Stimulated activated CD4-positive, alpha-beta T cell treated with anti-CD3 and anti-CD28 coated beads, Interleukin-4, amount 100 ng/mL, for 1 hour (primary cell): ENCODE measurements at places on chromosomes 5 and 9.

DNA sequence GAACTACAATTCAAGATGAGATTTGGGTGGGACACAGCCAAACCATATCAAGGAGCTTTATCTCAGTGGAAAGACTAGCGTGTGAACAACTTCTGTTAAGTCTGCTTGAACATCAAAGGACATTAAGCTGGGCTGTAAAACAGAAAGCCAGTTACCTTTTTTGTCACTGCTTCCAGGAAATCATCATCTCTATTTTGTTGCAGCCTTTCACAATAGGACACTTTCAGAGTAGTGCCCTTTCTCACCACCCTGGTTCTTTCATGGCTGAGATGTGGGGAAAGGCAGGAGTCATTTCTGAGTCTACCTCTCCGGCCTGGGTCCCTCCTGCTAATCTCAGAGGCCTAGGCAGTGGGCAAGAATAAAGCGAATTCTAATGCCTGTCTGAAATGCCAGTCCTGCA is 96.2 kb upstream of the PPP1R2B start:
- DNase-seq: no peak

GRCh38 chr5:115849258-115849798 is 7.6 kb downstream of the AP3S1 start:
- DNase-seq: no peak

DNA sequence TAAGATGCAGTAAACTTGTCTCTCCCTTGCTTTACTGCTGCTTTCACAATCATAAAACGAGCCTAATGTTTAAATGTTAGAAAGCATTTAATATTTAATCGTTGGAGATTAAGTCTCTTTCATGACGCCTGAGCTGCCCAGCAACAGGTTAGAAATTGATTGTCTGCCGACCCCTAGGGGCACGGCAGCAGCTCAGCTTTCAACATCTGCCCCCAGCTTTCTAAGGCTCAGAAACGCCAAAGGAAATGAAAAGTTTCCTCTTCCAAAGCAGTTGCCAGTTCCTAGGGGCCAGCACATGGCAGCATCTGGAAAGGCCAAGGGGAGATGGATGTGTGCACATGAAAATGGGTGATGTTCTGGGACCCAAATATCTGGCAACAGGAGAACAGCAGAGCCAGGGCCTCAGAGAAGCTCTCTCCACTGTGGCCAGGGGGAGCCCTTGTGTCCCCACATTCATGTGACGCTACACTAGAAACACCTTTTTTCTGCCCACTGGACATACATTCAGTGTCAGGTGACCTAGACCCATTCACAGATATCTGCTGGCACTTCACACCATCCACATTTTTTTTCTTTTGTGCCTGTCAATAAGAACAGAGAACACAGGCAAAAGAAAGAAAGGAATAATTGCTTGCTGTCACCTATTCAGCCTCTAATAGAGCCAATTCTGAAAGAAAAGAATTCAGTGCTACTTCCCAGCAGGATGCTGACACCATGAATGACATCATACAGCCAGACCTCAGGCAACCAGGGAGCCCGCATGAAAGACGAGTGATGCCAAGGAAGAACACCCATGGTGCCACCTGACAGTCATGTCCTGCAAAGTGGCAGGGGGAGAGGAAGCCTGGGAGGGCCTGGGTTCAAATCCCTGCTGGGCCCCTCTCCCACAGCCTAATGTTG is 205.0 kb upstream of the TAS2R1 start:
- DNase-seq: no peak

DNA sequence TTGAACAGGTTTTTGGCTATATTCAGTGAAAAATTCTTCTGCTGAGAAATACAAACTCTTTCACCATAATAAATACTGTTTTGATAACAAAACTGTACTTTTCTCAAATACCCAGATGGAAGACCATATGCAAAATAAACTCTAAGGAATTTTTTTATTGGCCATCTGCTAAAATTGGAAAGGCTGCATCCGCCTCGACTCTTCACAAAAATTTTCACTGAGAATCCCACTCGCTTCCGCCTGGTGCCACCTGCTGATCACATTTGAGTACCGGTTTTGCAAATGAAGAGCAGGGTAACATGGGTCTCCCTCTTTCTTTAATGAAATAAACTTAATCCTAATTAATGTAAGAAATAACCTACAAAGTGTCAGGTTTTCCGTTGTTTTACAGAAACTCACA is 76.4 kb downstream of the TTLL11 start:
- no peak for DNase-seq

DNA sequence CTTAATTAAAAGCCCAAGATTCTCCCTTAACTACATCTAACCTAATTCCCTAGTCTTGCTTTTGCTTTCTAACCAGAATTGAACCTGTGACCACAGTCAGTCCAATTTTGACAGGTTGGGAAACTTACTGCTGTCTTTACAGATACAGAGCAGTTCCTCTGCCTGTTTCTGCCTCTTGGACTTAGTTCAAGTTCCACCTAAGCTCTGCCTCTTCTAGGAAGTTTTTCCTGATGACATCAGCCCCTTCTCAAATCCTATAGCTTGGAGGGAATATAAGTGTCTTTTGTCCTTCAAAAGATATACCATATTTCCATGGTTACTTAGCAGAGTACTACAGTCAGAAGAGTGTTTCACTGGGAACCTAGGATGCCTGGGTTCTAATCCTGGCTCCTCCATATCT is 31.7 kb downstream of the BRINP1 start:
- DNase-seq: no peak

- DNase-seq: no peak
These were observed 16.0 kb upstream of the GLRX start for GRCh38 chr5:95838556-95838955.

GRCh38 chr9:127968042-127968441 is 12.7 kb downstream of the EEIG1 start:
- peak; percentile 60 for DNase-seq

DNA sequence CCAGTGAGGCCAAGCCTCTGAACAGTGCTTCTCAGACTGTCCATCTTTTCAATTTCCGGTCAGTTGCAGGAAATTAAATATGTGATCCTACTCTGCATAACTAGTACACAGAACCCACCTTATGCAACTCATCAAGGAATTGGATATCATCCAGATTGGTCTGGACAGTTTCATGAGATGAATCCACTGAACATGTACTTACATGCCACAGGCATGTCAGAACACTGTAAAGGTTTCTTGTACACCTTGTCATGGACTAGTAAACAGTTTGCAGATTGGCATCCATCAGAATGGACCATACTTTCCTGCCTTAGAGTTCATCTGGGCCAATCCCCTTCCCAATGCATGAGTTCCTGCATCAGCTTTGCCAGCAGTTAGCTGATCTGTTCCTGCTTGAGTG is 30.4 kb downstream of the GARNL3 start:
- no peak for DNase-seq

GRCh38 chr5:35046774-35047173 is 975 bp downstream of the AGXT2 start:
- no peak for DNase-seq

GRCh38 chr5:38532165-38532669 is 24.2 kb downstream of the LIFR start:
- DNase-seq: no peak

- DNase-seq: no peak
These were observed 6.5 kb upstream of the MAT2B start for GRCh38 chr5:163498886-163499285.

- no peak for DNase-seq
These were observed 80.8 kb downstream of the ZNF618 start for GRCh38 chr9:113956901-113957300.

GRCh38 chr5:58849921-58850667 is 267.2 kb downstream of the RAB3C start:
- no peak for DNase-seq

DNA sequence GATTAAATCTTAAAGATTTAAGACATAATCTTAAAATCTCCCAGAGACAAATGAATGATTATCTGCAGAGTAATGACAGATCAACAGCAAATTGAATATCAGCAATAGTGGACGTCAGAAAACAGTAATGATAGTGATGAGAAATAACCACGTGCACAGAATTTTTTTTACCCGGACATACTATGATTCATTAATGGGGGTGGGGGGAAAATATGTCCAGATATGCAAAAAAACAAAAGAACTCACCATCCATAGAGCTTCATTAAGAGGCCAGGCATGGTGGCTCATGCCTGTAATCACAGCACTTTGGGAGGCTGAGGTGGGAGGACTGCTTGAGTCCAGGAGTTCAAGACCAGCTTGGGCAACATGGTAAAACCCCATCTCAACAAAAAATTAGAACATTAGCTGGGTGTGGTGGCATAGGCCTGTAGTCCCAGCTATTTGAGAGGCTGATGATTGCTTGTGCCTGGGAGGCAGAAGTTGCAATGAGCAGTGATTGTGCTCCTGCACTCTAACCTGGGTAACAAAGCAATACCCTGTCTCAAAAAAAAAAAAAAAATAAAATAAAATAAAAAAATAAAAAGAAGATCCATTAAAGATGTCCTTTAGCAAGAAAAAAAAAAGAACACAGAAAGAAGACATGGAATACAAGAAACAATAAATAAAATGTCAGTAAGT is 30.9 kb upstream of the SHOC1 start:
- DNase-seq: no peak

DNA sequence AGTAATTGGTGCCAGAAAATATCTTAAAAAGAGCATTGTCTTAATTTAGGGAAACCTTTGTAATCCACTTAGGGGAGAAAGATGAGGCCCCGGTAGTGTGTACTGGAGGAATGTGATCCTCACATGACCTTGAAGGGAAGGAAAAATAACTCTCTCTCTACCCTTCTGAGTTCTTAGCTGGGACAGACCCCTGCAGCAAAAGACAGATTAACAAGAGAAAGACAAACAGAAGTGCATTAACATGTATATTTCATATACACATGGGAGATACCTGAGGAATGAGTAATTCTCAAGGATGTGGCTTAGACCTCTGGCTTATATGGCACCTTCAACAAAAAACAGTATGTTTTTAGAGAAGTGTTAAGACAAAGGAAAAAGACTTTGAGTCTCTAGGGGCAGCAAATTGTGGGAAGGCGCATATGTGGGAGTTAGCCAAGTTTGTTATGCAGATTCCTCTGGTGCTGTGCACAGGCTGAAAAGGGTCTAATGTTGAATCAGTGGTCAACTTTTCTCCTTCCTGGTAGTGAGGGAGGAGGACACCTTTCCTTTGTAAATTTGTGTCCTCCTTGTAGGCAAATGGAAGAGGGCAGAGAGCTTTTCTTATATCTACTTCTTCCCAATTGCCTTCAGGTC is 138.8 kb downstream of the LRRC70 start:
- DNase-seq: no peak

- no peak for DNase-seq
These were observed 105.8 kb upstream of the EFNA5 start for GRCh38 chr5:107776506-107776905.

- DNase-seq: no peak
These were observed 56.3 kb downstream of the ERAP1 start for GRCh38 chr5:96751203-96752169.

GRCh38 chr9:113771199-113771598 is 104.9 kb upstream of the ZNF618 start:
- no peak for DNase-seq

DNA sequence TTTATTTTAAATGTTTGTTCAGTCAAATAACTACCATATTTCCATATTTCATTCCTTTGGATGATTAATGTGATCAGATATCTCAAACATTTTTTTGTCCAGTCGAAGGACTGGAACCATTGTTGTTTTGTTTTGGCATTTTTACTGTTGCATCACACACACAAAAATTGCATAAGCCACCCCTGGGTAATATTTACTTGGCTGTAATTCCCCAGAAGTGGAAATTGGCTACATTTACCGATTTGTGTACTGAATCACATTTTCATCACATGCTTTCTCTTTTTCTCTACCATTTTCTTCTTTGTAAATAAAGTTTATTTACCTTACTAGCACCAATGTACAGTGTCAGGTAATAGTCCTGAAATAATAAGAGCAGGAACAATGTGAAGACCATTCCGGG is 1729.7 kb upstream of the WWC1 start:
- no peak for DNase-seq

DNA sequence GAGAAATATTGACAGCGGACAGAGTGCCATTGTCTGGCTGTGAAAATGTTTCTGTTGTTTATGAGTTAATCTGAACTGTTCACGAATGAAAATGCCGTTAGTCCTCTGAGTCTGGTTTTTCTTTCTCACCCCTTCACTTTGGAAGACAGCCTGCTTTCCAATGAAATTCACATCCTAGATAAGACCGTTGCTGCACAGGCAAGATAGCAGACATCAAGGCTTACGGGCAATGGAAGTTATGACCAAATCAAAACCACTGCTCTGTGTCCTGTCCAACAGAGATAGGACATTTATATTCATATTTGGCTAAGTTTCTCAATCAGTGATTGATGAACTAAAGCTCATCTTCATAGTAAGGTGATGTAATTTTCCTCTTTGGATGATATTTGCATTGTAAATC is 180.0 kb upstream of the DMAC1 start:
- no peak for DNase-seq

- no peak for DNase-seq
These were observed 121.6 kb upstream of the PPP1R26 start for GRCh38 chr9:135357863-135358551.

DNA sequence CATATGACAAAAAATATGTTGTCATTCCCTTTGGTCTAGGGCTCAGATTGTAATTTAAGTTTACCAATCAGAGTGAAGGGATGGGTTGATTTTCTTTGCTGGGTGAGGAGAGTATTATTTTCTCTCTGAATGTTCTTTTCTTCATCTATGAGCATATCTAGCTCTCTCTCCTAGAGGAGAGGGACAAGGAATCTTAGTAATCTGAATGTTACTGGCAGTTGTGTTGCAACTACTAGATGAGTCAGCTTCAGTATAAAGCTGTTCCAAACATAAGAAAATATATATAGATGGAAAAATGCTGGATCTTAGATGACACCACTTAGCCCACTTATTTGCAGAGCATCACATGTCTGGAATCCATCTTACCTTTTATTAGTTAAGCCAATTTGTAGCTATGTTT is 259.3 kb downstream of the TUSC1 start:
- no peak for DNase-seq

DNA sequence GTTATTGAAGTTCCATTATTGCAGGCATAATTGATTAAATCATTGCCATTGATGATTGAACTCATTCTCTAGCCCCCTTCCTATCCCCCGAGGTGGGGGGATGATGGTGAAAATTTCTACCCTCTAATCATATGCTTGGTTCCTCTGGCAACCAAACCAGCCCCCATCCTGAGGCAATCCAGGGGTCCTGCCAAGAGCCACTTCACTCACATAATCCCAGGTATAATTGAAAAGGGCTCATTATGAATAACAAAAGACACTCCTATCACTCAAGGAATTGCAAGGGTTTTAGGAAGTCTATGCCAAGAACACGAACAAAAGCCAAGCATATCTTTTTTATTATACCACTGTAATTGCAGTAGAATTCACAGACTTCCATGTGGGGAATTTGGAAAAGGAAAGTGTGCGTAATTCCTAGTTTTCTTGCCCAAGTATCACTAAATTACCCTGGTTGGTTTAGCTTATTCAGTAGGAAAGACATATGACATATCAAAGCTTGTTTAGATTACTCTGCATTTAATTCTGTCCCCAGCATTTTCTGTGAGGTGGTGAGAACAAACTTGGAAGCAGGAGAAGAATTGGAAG is 130.7 kb upstream of the TAF11L2 start:
- no peak for DNase-seq

GRCh38 chr5:146561711-146562110 is 45.7 kb upstream of the GPR151 start:
- DNase-seq: no peak
